SJSA1 (cell line): ENCODE measurements at places on chromosomes 4 and X. TPM values are rescaled to one million over a fixed set of nuclear protein-coding genes. Genes with fewer than 3 reads are reported as not detected.

DNA sequence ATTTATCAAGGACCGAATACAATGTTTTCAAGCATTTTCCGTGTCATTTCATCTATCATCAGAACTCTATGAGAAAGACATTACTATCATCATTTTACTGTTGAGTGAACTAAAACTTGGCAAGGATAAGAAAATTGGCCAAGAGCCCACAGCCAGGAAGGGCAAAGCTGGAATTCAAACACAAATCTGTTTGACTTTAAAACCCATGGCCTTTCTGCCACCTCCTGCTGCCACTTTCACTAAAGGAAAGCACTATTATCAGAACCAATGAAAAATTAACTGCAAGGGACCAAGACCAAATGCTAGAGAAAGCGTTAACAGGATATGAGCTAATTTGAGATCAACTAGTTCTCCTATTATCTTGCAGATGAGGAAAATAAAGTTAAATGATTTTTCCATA is 2759.2 kb downstream of the ARAP2 start:
- no peak for DNase-seq

The DMRTC1 gene
- total RNA-seq = not detected in 2 replicates

GRCh38 chr4:53156896-53157295 is 209.0 kb downstream of the SCFD2 start:
- DNase-seq = no peak

- DNase-seq = peak; percentile 69
These were observed 76.0 kb upstream of the GIMD1 start for GRCh38 chr4:106444557-106444956.

GRCh38 chrX:153732401-153732800 is 7.7 kb downstream of the ABCD1 start:
- DNase-seq = no peak

The TMPRSS11B gene
- not detected in 2 replicates for total RNA-seq

DNA sequence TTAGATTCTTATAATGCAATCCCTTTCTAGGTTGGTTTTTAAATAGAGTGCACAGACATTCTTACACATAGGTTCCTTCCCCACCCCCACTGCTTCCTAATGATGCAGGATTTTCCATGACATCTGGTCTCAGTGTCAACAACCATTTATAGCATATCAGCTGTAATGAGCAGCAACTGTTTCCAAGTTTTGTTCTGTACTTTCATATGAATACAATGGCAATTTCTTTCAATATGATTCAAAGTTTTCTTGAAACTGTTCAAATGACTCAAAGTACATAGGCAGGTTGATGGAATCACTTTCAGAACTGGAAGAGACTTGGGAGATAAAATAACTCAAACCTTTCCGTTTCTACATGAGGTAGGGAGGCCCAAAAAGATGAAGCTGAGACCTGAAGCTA is 220.7 kb downstream of the CAMK2D start:
- no peak for DNase-seq

DNA sequence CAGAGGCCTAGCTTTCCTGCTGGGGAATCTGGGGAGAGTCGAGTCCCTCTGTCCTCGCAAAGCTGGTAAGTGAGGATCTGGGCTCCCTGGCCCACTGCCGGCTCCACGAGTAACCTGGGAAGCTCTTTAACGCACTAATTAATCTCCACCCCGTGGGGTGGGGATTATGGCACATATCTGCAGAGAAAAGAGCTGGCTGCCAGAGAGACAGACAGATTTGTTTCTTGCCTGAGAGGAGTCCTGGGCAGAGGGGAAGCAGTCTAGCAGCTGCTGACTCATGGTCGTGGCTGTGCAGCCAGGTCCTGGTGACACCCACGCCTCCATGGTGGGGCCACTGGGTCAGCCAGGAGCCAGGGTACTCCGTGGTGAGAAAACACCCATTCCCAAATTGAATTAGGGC is 14.0 kb downstream of the SORCS2 start:
- peak; percentile 25 for DNase-seq

- no peak for DNase-seq
These were observed 131.6 kb upstream of the TMEM164 start for GRCh38 chrX:109871121-109871888.

DNA sequence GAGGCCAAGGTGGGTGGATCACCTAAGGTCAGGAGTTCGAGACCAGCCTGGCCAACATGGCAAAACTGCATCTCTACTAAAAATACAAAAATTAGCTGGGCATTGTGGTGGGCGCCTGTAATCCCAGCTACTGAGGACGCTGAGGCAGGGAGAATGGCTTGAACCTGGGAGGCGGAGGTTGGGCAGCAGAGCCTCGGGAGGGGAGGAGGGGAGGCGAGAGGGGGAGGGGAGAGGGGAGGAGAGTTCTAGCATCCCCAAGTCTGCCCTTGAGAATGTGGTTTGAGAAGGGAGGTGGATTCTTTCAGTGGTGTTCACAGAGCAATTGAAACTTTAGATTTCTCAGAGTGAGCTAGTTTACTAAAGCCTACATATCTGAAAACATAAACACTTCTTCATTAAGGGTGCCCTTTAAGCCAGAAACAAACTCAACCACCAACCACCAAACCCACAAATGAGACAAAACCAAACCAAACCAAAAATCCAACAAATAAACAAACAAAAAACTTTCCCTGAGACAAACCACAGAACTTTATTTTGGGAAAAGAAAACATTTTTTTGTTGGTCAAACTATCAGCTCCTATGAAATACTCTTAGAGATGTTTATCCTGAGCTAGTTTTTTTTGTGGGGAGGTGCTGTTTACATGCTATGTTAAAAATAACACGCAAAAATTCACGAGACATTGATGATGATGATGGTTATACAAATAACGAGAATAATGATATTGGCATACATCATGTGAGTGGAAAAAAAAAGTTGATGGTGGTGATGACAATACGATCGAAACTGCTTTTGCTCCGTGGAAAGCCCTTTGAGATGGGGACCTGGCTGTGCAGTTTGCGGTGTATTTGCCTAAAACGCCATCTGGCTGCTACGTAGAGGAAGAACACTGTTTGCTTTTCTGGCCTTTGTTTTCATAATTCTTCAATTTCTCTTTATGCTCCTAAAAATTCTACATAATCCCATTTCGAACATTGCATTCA is 98.2 kb upstream of the PRKX start:
- DNase-seq = peak; percentile 58

The KIT gene
- total RNA-seq = not detected in 2 replicates

DNA sequence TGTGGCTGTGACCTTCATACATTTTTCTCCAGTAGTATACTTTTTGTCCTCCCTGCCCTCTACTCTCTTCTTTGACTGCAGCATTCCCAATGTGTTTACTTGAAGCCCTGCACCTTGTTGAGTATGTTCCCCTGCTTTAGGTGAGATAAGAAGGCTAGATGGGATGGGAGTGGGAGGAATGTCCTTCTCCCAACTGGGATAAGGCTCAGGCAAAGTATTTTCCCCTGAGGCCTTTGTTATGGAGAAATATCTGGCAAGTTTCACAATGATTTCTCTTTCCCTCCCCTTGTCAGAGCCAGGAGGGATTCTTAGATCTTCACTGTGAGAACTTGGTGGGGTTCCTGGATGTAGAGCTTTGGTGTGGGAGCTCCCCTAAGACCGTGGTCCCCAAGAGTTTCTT is 131.8 kb downstream of the CLCN5 start:
- DNase-seq = no peak

GRCh38 chr4:55409468-55410171 is 13.9 kb downstream of the TMEM165 start:
- no peak for DNase-seq

DNA sequence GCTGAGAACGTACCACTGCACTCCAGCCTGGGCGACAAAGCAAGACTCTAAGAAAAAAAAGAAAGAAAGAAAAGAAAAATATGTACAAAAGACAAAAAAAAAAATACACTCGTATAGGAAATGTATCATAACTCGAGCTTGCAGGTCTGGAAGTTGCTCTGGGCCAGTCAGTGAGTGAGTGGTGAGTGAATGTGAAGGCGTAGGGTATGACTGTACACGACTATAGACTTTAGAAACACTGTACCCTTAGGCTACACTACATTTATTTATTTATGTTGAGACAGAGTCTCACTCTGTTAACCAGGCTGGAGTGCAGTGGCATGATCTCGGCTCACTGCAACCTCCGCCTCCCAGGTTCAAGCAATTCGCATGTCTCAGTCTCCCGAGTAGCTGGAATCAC is 29.4 kb downstream of the EVC2 start:
- no peak for DNase-seq

The VCX gene
- total RNA-seq = not detected in 2 replicates

DNA sequence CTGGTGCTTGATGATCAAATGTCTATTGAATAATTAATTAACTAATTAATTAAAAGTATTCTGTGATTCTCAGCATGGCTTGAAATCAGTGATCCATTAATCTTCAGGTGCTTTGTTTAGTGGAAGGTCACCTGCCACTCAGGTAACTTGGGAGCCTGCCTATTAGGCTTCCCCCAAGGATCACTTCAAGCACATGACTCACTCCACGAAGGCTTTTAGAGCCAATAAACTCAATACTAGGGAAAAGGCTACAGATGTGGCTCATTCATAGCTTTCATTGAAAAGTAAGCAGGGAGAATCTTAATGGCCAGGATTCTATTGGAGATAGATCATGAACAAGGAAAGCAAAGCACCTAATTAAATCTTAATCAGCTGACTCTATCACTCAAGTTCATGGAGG is 21.3 kb downstream of the AREG start:
- DNase-seq = no peak
